Thoracic aorta (tissue), 2 donors: ENCODE measurements at places on chromosomes 4 and X.

GRCh38 chrX:12702509-12703091 lies 88.6 kb upstream of the PRPS2 start:
- H3K4me1 ChIP-seq: no peaks in the 10 kb centered on the region
- H3K36me3 ChIP-seq: no peaks in the 10 kb centered on the region
- H3K27me3 ChIP-seq: no peaks in the 10 kb centered on the region
- DNase-seq: no peak
- no peak overlapping the region for H3K4me3 ChIP-seq

GRCh38 chr4:184417802-184418511 lies 56.4 kb downstream of the IRF2 start:
- H3K27me3 ChIP-seq: no peaks in the 10 kb centered on the region
- H3K4me3 ChIP-seq: no peak overlapping the region
- peaks cover 8% of the 10 kb centered on the region for H3K4me1 ChIP-seq
- DNase-seq: no peak

DNA sequence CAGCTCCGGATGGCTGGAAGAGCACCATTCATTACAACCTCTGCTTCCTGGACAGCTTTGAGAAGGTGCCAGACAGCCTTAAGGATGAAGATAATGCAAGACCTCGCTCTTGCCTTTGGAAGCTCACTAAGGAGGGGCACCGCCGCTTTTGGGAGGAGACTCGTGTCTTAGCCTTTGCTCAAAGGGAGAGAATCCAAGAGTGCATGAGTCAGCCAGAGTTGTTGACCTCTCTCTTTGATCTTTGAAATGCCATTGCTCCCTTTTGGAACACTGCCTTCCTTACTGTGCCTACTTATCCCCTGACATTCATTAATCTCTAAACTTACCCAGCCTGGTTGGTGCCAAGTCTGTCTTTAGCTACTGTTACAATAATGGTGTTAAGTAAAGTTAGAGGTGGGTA lies 1.2 kb downstream of the FOXR2 start:
- no peaks in the 10 kb centered on the region for H3K27me3 ChIP-seq
- H3K36me3 ChIP-seq: no peaks in the 10 kb centered on the region
- no peak overlapping the region for H3K27ac ChIP-seq
- no peak overlapping the region for H3K4me3 ChIP-seq
- no peak for DNase-seq

- H3K27ac ChIP-seq: no peak overlapping the region
- no peak for DNase-seq
- H3K27me3 ChIP-seq: no peaks in the 10 kb centered on the region
Measured at GRCh38 chr4:124641715-124642381, 70.7 kb downstream of the ANKRD50 start.

DNA sequence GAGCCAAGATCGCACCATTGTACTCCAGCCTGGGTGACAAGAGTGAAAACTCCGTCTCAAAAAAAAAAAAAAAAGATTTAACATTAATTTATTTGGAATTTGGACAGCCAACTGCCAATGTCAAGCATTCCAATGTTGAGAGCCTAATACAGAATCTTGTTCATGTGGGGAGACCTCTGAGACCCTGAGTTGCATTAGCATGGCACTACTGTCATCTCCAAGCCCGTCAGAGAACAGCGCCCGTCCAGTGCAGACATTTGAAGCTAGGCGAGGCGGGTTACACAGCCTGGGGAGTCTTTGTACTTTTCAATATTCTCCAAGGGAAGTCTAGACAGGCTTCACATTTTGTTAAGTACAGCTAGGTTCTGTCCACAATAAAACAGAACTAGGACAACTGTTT lies 126.7 kb downstream of the CHRNA9 start:
- no peak overlapping the region for H3K27ac ChIP-seq
- H3K4me1 ChIP-seq: no peaks in the 10 kb centered on the region
- H3K27me3 ChIP-seq: no peaks in the 10 kb centered on the region
- DNase-seq: no peak
- H3K36me3 ChIP-seq: no peaks in the 10 kb centered on the region
- no peak overlapping the region for H3K4me3 ChIP-seq

GRCh38 chr4:13329963-13330362 lies 154.2 kb downstream of the RAB28 start:
- no peak for DNase-seq
- H3K4me1 ChIP-seq: no peaks in the 10 kb centered on the region
- no peak overlapping the region for H3K4me3 ChIP-seq
- H3K27ac ChIP-seq: no peak overlapping the region
- no peaks in the 10 kb centered on the region for H3K27me3 ChIP-seq

- no peaks in the 10 kb centered on the region for H3K36me3 ChIP-seq
- DNase-seq: no peak
- no peak overlapping the region for H3K27ac ChIP-seq
Measured at GRCh38 chr4:25972366-25972765, 58.3 kb downstream of the SMIM20 start.
